DMS153 (cell line): ENCODE measurements at places on chromosomes 3 and 15.
A peak's percentile ranks its signal among the peaks of the same experiment; 100 is the strongest.

DNA sequence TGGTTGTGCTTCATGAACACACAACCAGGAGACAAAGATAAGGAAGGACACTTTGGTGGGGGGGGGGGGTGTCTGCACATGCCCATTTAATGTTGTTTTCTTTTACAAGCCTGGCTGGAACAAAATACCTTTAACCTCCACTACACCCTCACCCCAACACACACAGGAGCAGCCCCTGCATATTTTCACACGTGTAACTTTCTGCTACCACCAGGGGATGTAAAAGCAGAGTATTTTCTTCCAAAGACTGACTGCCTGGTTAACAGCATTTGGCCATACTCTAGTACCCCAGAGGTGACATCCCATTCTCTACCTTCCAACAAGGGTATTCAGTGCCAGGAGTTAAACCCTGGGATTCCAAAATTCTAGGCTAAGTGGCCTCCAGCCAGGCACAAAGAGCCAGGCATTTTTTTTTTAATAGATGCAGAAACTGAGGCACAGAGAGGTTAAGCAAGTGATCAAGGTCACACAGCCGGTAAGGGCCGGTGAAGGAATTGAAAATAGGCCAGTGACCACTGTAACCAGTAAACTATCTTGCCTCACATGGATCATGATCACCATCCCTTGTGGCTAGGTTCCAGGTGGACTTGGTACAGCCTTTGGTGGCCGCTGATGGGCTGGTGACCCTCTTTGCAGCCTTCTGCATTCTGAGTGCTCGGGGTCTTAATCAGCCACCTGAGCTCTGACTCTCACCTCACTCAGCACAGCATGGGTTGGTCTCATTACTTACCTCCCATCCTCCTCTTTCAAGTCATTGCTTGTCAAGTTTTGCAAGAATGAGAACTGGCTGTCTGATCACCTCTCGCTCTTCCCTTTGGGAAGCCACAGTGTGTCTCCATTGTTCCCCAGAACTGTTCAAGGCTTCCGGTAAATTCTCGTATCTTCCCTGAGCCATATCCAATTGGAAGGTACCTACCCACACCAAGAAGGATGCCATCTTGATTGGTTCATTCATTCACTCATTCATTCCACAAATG is 20.4 kb downstream of the MAGI1 start:
- DNase-seq, result no peak

DNA sequence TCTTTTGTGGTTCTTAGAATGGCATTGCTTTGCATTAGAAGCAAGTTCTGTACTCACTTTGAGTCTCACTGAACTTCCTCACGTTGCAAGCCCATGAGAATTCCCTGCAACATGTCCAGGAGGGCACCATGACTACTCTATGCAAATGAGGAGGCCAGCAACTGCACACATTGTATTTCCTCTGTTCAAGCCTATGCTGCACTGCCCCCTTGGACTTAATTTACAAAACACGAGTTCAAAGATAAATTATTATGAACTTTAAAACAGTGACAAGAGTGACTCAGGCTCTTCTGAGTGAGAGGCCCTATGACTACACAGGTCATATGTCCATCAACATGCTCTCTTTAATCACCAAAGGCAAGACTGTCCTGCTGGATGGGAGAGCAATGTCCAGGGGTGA is 484.2 kb upstream of the ATP11B start:
- DNase-seq, result peak; percentile 27

DNA sequence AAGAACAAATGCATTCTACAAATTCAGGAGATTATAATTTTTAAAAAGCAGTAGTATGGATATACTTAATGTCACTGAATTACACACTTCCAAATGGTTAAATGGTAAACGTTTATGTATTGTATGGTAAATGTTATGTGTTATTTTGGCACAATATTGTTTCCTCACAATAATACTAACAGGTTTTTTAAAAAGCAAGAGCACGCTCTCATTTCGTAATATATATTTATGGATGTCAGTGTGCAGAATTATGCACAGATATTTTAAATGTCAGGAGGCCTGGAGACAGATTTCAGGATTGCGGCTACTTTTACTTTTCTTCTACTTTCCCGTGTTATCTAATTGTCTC is 533 bp downstream of the ZNF445 start:
- DNase-seq, result no peak

DNA sequence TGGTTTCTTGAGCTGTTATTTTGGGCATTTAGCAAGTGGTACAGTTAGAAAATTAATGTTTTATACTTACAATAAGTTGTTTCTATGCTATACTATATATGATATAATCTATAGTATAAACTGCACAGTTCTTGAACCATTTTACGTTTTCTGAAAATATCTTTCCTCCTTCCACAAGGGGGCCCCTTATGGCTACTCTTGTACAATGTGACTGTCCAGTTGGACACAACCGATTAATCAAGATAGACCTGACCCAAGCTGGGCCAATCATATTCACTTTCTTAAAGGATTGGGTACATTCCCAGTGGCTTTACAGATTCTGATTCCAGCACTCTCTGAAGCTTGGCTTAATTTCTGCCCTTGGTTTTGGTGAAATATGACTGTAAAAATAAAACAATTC is 953.4 kb downstream of the AGBL1 start:
- no peak for DNase-seq

DNA sequence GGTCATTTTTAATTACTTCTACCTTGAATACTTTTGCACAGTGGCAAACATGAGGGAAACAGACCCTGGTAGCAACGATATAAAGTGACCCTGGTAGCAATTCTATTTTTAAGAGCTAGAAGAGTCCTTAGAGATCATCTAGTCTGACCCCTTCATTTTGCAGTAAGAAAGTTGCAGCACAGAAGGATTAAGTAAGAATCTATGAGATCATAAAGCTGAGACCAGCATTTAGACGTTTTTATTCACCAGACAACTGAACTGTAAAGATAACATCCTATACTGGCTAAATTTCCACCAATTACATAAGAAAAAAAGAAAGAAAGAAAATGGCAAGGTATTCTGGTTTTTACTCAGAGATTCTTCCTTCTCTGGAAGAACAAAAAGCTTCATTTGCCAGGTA is 49.9 kb downstream of the LRRFIP2 start:
- no peak for DNase-seq

- DNase-seq, result no peak
Measured at GRCh38 chr3:43774799-43775198, 84.1 kb downstream of the ABHD5 start.
